Osteoblast (primary cell): ENCODE measurements at places on chromosomes 1 and 21. TPM values are rescaled to one million over a fixed set of nuclear protein-coding genes. Genes with fewer than 3 reads are reported as not detected.

SLC22A15 gene
- 14.5 and 16.2 TPM in 2 replicates for total RNA-seq

IL12RB2 gene
- total RNA-seq = not detected in 2 replicates

PRAMEF10 gene
- total RNA-seq = not detected in 2 replicates

GRCh38 chr1:145805057-145805456 is 18.8 kb downstream of the RNF115 start:
- no peak overlapping the region for H3K4me3 ChIP-seq
- H3K27ac ChIP-seq = no peak overlapping the region
- H3K4me1 ChIP-seq = peaks cover 9% of the 10 kb centered on the region
- H3K36me3 ChIP-seq = no peaks in the 10 kb centered on the region

DNA sequence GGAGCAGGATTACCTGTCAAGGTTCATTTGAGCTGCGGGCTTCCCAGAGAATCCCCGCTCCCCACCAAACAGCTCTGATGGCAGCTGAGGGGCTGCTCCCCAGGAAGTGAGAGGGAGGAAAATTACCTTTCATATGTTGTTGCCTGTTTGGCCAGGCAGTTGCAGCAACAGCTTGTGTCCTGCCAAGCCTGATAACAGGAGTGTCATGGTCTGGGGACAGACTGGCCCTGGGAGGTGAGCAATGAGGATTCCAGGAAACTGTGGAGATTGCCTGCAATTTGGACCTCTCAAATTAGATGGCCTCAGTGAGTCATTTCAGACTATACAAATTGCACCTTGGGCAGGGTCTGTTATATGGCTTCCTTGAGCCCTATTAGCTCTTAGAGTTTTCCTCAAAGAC is 189.3 kb downstream of the PTPRU start:
- H3K27me3 ChIP-seq = no peaks in the 10 kb centered on the region
- no peak overlapping the region for H3K27ac ChIP-seq
- H3K4me1 ChIP-seq = no peaks in the 10 kb centered on the region
- no peak for DNase-seq

DNA sequence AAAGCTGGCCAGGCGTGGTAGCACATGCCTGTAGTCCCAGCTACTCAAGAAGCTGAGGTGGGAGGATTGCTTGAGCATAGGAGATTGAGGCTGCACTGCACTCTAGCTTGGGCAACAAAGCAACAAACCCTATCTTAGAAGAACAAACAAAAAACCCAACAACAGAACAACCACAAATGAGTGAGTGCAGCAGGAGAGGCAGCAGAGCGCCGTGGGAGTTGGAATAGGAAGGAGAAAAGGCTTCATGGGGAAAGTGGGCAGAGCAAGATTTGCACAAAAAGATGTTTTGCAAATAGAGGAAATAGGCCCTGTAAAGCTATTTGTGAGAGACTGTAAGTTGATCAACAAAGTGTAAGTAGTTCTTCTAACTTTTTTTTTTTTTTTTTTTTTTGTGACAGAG is 19.6 kb downstream of the SMAP2 start:
- H3K27ac ChIP-seq = no peak overlapping the region
- no peak for DNase-seq
- H3K27me3 ChIP-seq = no peaks in the 10 kb centered on the region

DNA sequence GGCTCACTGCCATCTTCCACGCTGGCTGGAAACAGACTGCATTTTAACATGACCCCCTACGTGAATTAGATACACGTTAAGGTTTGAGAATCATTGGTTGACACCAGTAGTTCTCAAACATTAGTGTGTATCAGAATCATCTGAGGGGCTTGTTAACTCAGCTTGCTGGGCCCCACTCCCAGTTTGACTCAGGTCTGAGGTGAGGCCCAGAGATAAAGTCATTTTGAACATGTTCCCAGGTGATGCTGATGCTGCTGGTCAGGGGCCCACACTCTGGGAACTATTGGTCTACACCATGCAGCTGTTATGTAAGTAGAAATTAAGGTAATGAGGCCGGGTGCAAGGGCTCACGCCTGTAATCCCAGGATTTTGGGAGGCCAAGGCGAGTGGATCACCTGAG is 1.3 kb downstream of the LSM10 start:
- H3K27me3 ChIP-seq = no peaks in the 10 kb centered on the region
- H3K4me1 ChIP-seq = peaks cover 16% of the 10 kb centered on the region
- H3K36me3 ChIP-seq = peaks cover 28% of the 10 kb centered on the region
- no peak for DNase-seq

DNA sequence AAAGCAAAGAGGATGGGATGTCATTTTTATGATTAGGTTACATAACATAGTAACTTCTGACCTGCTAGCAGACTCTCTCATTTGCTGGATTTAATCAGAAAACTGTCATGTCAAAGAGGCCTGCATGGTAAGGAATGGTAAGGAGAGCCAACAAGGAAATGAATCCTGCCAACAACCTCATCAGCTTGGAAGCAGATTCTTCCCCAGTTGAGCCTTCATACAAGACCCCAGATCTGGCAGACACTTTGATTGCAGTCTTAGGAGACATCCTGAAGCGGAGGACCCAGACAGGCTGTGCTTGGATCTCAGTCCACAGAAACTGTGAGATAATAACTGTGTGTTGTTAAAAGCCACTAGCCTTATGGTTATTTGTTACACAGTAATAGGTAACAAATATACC is 27.6 kb upstream of the MARK1 start:
- DNase-seq = no peak
- H3K27me3 ChIP-seq = no peaks in the 10 kb centered on the region
- no peaks in the 10 kb centered on the region for H3K4me1 ChIP-seq
- H3K4me3 ChIP-seq = no peak overlapping the region
- H3K27ac ChIP-seq = no peak overlapping the region
